ENCODE measurements at places on chromosomes 7 and 10.

- no peak for DNase-seq
Observed at GRCh38 chr7:86692755-86693154, 49.0 kb downstream of the GRM3 start.

DNA sequence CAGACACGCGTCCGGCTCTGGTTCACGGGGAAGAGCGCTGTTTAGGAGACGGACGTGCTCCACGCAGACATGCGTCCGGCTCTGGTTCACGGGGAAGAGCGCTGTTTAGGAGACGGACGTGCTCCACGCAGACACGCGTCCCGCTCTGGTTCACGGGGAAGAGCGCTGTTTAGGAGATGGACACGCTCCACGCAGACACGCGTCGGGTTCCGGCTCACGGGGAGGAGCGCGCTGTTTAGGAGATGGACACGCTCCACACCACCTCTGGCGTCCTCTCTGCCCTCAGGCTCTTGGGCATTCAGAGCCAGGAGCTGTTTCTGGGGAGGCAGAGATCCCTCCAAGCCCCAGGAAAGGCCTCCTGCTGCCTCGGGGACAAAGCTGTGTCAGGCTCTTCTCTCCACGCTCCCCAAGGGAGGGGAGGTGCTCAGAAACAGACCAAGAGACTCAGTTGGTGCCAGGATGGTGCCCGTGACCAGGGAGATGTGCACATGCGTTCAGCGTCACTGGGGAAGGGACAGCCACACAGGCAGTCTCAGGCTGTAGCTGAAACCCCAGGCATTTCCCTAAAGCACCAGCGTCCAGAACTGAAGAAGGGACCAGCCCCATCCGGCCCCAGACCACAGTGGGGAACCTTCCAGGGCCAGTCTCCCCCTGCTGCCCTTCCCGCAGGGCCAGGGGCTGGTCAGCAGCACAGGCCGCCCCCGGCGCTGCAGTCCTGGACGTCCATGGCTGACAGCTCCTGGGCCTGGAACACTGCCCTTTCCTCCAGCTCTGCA lies 175.6 kb downstream of the ELFN1 start:
- no peak for DNase-seq

DNA sequence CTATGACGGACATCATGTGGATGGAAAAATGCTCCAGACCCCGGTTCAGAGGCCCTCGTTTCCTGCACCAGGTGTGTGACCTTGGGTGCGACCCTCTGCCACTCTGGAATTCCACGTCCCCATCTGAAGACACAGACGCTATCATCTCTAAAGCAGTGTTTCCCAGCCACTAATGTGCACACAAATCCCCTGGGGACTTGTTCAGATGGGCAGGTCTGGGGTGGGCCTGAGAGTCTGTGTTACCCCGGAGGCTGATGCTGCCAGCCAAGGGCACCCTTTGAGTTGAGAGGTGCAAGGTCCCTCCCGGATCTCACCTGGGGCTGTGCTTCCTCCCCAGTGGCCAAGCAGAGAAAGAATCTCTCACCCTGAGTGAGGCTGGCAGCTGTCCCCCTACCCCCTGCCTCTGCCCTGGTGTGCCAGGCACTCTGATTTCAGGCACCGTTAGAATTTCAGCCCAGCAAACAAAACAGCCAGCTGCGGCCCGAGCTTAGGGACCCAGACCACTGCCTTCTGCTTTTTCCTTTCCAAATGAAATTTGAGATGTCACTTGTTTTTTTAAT lies 90.0 kb downstream of the SLIT1 start:
- DNase-seq, result no peak

DNA sequence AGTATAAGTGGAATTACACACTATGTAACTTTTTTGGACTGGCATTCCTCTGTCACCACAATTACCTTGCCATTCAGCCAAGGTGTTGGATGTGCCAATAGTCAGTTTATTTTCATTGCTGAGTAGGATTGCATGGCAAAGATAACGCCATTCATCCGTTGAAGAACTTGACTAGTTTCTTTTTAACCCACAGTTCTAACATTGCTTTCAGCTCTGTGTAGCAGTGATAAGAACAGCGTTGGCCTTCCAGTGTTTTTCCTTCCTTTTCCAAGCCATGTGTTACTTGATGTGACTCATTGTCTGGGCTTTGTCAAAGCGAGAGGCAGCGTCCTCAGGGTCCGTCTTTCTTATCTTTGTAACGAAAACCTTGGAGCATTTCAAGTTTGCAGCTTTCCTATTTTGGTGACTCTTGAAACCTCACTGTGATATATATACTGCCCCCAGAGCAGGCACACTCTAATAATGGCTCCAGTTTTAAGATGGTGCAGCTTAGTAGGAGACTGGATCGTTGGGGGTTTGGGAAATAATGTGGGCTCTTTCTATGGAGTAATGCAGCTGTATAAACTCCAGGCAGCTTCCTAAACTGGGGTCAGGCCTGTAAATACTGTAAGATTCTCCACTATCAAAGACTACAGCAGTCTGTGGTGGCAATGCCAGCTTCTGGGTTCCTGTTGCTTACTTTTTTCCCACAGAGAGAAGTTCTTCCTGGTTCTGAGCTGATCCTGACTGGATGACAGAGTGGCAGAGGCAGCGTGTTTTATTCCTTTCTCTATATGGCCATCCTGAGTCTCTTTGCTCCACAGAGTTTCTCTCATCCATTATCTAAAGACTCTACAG lies 41.7 kb downstream of the AKR1E2 start:
- DNase-seq, result no peak

DNA sequence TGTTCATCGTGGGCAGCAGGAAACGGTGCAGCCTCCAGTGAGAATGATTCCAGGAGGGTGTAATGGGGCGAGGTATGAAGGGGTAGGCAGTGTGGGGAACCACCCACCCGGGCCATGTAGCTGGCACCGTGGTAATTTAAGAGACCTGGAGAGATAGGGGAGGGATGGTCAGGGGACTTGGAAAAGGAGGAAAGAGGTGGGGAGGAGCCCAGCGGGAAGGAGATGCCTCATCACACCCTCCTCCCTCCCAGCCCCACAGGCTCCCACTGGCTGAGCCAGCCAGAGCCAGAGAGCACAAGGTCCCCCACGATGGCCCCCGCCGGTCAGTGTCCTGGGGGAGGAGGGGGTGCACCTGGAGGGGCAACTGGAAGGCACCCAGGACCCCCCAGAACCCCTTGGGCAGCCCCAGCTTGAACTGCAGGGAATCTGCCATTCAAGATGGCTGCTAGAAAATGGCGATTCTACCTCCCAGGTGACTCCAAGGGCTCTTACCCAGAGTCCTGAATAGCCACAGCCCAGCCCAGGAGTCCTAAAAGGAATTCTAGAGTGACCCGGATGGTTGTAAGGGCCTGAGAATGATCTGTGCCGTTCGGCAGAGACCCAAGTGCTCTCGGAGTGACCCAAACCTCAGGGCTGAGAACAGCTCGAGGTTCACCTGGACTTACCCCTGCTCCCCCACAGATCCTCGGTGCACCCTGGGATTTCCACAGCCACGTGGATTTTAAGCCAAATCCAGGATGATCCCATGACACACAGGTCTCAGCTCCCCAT lies 28.8 kb downstream of the CALML3 start:
- DNase-seq, result no peak

- no peak for DNase-seq
Observed at GRCh38 chr10:43138757-43139241, 554 bp downstream of the CSGALNACT2 start.

GRCh38 chr10:4068629-4069028 lies 283.6 kb upstream of the KLF6 start:
- DNase-seq, result no peak

DNA sequence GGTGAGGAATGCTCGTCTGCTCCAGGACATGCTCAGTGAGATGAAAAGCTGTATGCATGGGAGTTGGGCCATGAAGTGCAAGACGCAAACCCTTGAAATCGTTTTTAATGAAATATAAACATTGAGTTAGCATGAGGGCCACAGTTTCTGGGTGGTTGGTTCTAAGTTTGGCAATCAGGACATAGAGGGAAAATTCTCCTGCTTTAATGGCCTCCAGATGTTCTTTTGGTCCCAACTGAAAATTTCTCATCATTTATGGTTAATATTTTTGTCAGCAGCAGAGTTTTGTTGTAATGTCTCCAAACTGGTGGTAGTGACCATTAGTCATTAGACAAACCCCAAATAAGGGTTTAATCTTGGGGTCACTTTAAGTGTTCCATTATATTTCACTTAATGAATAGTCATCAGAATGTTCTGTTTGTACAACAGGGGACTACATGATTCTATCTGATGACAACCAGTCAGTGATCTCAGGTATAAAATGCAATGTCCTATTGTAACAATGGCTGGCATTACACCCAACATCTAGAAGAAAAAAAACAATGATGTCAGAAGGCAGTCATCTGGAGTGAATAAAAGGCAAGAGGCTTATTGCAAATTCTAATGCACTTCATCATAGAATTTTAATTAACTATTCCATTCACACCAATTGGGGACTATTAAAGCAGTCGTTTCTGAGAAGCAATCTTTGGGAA lies 197.4 kb downstream of the JCAD start:
- peak; percentile 89 for DNase-seq

- no peak for DNase-seq
Observed at GRCh38 chr7:112296432-112296831, 89.9 kb downstream of the ZNF277 start.

GRCh38 chr7:31363051-31363450 lies 22.5 kb upstream of the NEUROD6 start:
- no peak for DNase-seq

DNA sequence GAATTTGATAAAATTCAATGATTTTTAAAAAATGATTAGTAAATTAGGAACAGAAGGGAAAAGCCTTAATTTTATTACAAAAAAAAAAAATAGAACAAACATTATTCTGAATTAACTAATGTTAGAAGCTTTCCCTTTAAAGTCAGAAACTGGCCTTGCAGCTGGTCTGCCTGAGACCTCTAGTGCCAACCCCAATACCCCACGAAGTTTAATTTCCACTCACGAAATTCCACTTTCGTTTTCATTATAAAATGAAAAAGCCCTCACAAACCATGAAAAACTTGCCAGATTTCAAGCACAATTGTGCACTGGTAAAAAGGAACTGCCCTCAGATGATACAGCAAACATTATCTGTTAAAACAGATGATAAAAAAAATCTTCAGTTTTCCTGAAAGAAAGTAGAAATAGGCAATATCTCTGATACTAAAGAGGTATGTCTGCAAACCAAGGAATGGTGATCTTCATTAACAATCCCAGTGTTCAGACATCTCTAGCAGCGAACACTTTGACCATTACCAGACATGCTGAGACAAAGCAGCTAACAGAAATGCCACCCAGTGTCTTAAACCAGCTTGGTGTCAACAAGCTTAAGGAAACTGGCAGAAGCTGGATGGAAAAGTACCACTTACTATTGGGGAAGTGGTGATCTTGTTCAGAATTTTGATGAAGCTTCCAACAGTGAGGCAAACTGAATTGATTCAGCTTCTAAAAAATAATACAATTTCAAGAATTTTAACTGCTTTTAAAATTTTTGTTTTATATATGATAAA lies 80.2 kb downstream of the PALS2 start:
- DNase-seq, result no peak

DNA sequence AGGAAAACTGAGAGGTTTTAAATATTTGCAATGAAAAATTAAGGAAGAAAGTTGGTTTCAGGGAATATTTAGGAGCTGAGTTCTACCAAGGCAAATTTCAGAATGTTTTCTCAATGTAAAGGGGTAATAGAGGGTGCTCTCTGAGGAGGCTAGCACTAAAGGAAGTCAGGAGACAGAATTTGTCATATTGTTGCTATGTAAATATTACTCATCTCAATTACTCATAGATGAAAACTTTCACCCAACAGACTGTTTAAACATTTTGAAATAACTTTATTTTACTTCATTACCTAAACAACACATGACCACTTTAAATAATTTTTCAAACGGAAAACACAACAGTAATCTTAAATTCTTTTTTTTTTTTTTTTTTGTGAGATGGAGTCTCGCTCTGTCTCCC lies 274.8 kb upstream of the NRG3 start:
- DNase-seq, result no peak

- DNase-seq, result peak; percentile 87
Observed at GRCh38 chr10:90930971-90931871, 10.3 kb upstream of the ANKRD1 start.

DNA sequence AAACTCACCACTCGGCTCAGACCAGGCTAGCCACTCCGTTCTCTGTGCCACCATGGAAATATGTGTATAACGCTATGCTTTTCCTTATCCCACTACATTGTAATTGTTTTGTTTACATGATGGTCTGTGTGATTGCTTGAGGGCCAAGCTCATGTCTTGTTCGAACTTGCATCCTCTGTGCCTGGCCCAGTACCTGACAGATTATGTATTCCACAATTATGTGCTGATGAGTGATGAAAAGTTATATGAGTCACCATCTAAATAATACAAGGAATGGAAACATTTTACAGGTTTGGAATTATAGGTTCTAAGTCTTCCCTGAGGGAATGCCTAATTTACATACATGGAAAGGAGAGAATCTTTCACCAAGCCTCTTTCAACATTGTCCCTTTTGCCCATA lies 137.4 kb downstream of the C7orf25 start:
- DNase-seq, result no peak

DNA sequence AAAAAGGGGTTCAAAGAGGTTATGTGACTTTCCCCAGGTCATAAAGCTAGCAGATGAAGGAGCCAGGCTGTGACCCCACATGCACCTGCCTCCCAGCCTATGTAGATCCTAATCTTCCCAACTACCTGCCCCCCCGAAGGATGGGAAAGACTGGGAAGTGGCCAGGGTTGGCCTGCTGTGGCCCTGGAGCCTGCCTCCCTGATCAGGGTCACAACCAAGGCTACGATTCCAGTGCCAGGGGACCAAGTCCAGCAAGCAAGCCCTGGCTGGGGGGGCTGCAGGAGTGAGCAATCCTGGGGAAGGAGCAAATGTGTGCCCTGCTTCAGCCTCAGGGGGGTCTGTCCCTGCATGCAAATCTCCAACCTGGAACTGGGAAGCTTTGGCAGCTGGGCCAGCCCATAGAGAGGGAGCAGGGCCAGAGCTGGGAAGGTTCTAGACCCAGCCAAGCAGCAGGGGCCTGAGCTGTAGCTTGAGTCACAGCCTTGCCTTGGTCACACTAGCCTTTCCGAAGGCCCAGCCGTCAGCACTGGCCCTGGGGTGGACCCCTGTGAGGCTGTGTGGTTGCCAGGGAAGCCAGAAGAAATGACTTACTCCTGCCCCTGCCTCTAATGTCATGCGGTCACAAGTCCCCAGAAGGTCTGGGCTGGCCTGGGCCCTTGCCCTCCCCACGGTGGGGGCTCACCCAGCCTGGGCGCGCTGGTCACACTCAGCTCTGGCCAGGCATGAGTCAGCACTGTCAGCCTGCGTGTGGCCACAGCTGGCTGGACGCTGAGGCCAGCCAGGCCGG lies 96.4 kb upstream of the ZMIZ1 start:
- peak; percentile 61 for DNase-seq

GRCh38 chr7:41738336-41738735 lies 35.4 kb upstream of the INHBA start:
- DNase-seq, result no peak

DNA sequence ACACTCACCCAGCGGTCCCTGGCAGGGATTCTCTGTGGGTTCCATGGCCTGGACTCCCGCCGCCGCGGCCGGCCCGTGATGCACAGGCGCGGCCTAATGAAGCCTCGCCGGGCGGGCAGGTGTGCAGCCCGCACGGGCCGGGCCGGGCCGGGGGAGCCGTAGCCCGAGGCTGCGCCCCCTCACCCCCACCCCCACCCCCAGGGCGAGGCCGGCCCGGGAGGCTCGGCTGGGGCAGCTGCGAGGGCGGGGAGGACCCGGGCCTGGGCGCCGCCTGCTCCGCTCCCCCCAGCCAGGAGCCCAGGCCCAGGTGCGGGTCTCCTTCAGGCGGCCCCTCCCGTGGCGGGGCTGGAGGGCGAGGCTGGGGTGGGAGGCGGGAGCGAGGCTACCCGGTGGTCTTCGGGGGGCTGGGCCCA lies at the start of gene NOBOX:
TSS of gene NOBOX (minus strand) at position 45 of the 413 bp plus-strand sequence.
- no peak for DNase-seq
